Cardiac atrium fibroblast (primary cell): ENCODE measurements at places on chromosomes 12 and 14. TPM values are rescaled to one million over a fixed set of nuclear protein-coding genes. Genes with fewer than 3 reads are reported as not detected.

DPPA3 gene
- total RNA-seq, result not detected in 2 replicates

KCNH5 gene
- under 0.01 TPM in 1 of 2 replicates, not detected in the other for total RNA-seq

PIWIL1 gene
- not detected in 2 replicates for total RNA-seq

FBXO21 gene
- 22.0 and 34.8 TPM in 2 replicates for total RNA-seq
